ENCODE measurements at places on chromosomes 3 and 15.

- DNase-seq: peak; percentile 66
These were observed 23.2 kb upstream of the VILL start for GRCh38 chr3:37967260-37967881.

DNA sequence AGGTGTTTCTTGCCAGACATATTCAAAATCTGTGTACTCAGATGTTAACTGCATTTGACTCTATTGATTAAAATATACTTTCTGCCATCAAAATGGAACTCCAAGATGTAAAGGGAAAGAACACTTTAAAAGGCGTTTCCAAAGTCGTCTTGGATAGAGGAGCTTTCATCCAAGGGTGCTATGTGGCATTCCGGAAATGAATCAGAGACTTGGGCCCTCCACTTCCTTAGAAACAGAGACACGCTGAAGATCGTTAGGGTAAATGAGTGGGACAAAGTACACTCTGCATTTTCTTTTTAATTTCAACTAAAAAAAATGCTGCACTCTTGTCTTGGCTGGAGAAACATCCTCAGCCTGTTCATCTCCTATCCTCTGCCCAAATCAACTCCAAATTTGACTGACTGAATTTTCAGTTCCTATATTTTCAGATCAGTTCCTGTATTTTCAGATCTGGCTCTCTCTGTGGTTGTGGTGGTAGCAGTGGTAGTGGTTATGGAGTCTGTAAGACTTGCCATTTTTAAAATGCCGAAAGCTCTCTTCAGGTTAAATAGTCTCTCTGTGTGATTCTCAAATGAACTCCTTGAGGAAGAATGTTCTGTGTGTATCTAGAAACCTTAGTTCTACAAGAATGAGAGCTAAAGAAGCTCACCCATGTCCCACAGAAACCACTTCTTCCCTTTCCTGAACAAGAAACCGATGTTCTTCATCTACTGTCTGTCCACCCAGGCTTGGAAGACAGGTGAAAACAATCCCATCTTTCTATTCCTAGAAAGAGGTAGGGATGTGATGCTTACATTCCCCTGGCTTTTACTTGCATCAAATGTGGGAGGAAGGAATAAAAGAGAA lies 156.8 kb upstream of the ICE2 start:
- DNase-seq: no peak

DNA sequence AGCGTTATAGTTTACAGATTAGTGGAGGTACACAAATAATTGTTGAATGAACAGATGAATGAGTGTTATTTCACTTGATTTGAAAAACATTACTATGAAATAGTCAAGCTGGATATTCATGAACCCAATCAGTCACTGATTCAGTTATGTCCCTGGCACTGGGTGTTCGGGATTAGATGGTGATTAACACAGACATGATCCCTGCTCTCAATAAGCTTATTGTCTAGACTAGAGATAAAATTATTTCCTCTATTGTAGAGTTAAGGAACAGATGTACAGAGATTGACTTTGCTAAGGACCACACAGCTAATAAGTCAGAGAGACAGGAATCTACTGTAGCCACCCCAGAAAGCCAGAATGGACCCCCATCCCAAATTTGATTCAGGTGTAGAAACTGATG lies 963 bp downstream of the GRAMD1C start:
- no peak for DNase-seq

DNA sequence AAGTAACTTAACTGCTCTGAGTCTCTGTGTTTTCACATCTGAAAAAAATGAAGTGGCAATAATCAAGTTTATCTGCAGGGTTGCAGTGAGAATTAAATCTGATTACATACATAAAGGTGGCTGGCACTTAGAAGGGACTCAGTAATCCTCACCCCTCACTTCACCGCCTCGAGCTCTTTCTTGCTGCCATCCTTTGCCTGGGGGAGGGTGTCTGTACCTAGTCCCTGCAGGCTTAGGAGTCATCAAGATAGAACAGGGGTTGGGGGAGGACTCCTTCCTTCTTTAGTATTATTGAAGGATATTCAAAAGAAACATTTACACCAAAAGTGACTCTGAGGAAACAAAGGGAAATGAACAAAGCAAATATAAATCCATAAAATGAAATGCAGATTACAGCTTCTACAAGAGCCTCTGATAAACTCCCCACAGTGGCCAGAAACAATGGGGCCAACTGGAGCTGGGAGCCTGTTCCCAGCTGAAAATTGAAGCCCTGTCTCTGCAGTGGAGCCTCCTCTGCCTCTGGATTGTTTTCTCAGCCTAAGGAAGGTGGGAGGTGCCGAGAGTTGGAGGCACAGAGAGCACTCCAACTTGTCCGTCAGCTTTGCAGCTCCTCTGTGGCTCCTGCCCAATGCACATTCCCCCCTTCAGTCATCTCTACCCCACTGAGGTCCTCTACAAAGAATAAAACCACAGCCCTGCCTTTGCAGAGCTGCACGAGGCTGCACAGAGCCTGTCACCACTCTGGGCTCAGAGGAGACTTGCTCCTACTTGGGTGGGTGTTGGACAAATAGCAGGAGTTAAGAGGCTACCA lies 41.8 kb downstream of the CRYGS start:
- peak; percentile 48 for DNase-seq

DNA sequence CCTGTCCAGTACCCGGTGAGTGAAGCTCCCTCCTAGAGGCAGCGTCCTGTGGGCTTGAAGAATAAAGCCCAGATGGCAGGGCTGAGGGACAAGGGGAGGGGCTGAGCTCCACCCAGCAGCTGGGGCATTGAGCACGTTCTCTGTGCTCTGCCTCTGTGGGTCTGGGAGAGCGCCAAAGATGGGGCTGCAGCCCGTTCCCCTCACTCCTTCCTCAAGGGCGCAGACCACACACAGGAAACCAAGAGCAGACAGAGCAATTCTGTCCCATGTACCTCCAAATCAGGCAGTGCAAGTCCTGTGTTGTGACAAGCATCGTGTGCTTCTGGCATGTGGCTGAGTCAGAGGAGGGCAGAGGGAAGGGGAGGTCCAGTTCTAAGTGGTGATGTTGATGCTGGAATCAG lies 15.7 kb upstream of the KIF23 start:
- DNase-seq: no peak

DNA sequence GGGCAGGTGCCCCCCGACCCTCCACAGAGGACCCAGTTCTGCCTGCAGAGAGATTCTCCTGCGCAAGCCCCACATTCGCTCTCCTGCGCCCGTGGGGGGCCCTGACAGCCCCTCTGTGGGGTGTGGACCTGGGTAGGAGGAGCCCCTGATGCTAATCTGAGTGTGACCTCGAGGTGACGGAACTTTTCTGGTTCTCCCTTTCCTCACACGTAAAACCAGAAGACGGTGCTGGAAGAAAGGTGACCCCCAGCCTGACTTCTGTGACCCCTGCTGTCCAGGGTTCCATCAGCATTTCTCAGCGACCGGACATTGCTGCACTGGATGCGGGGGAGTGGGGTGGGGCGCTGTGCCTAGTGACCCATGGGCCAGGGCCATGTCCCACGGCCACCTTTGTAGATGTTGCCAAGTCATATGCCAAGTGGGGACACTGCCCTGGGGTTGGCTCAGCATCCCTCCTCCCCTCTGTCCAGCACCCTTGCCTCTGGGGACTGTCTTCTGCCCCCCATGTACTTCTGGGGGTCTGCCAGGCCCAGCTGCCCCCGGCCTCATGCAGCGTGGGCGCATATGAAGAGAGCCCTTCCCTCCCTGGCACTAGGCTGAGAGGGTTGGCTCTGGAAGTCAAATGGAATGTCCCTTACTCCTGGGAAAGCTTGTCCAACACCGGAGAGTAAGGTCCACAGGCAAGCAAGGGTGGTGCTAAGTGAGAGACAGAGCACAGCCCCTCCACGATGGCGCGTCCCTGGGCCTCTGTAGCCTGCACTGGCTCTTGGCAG lies 129.1 kb upstream of the MEF2A start:
- DNase-seq: no peak

DNA sequence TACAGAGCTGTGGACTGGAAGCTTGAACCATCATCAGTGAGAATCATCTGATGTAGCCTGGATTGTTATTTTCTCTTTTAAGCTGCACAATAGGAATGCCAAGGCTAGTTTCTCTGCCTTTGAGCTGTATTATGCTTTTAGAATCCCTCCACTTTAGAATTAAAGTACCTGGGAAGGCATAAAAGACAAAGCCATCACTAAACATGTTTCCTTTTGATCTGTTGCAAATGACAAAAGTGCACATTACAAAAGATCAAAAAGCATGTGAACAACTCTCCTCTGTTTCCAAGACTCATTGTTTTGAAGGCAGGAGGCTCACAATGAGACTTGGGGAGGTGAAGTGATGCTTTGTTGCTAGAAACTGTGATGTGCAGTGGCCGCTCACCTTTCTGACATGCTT lies 51.8 kb downstream of the LARS2 start:
- DNase-seq: no peak

Measured in activated CD4-positive, alpha-beta T cell treated with anti-CD3 and anti-CD28 coated beads, Interleukin-2, Interleukin-6, amounts not matched to agents 100 ng/mL and 50 ng/mL, durations not matched to agents 16 hours and 8 hours (primary cell).